ENCODE measurements at places on chromosomes 6 and 20. TPM values are rescaled to one million over a fixed set of nuclear protein-coding genes. Genes with fewer than 3 reads are reported as not detected.

Gene SMIM8
- total RNA-seq, result 0.87 TPM

Gene GHRH
- total RNA-seq, result not detected

Gene FAM83D
- total RNA-seq, result 128 TPM

GRCh38 chr6:14945461-14946185 lies 300.2 kb upstream of the JARID2 start:
- no peak for DNase-seq
- H3K4me3 ChIP-seq, result no peak overlapping the region
- no peak overlapping the region for H3K27ac ChIP-seq
- no peaks in the 10 kb centered on the region for H3K4me1 ChIP-seq
- H3K36me3 ChIP-seq, result no peaks in the 10 kb centered on the region

- peaks cover 6% of the 10 kb centered on the region for H3K4me1 ChIP-seq
- H3K27ac ChIP-seq, result no peak overlapping the region
- H3K4me3 ChIP-seq, result no peak overlapping the region
Observed at GRCh38 chr6:20708367-20709124, 174.3 kb downstream of the CDKAL1 start.

GRCh38 chr6:119148098-119148824 lies 69.8 kb upstream of the FAM184A start:
- peak overlapping the region; percentile 63 for H3K27ac ChIP-seq
- DNase-seq, result peak; percentile 88
- H3K27me3 ChIP-seq, result no peaks in the 10 kb centered on the region
- H3K36me3 ChIP-seq, result no peaks in the 10 kb centered on the region

GRCh38 chr20:6635034-6635736 lies 132.3 kb upstream of the BMP2 start:
- H3K4me3 ChIP-seq, result no peak overlapping the region
- no peaks in the 10 kb centered on the region for H3K36me3 ChIP-seq
- no peak for DNase-seq
- no peaks in the 10 kb centered on the region for H3K27me3 ChIP-seq
- H3K4me1 ChIP-seq, result no peaks in the 10 kb centered on the region

GRCh38 chr6:6775074-6775473 lies 186.6 kb downstream of the LY86 start:
- no peak overlapping the region for H3K4me3 ChIP-seq
- H3K27ac ChIP-seq, result no peak overlapping the region
- no peaks in the 10 kb centered on the region for H3K36me3 ChIP-seq
- H3K27me3 ChIP-seq, result no peaks in the 10 kb centered on the region
- no peaks in the 10 kb centered on the region for H3K4me1 ChIP-seq
- DNase-seq, result no peak

All from stomach (tissue), 19 donors.